AG04450 (cell line): ENCODE measurements at places on chromosomes 7 and 10. TPM values are rescaled to one million over a fixed set of nuclear protein-coding genes. Genes with fewer than 3 reads are reported as not detected.

- DNase-seq = no peak
Measured at GRCh38 chr10:120969219-120969645, 118.1 kb downstream of the WDR11 start.

DNA sequence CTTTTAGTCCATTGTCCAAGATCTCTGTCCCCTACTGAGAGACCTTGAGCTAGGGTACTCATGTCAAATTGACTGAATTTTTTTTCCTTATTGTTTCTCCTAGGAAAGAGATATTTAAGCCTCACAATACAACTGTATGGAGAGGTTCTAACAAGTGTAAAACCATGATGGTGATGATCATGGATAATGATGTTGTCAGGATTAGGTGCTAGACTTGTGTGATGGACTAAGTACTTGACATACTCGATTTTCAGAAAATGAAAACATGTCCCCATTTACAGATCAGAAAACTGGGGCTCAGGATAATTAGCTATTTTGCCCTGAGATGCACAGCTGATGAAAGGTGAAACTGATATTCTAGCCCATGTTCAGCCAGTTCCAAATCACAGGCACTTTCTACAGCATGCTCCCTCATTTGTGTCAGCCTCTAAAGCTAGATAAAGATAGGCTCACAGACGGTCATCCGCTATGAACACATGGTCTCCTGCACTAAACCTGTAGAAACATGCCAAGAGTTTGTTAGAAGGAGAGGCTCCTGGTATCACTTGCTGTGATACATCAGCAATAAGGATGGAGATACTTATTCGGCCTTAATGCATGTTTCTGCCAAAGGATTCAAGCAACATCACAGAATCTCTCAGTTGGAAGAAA lies 67.6 kb downstream of the CREB3L2 start:
- no peak for DNase-seq

- no peak for DNase-seq
Measured at GRCh38 chr7:28425496-28425895, 13.2 kb downstream of the CREB5 start.

The SAMD8 gene
- polyA plus RNA-seq = 28.2 and 32.2 TPM in 2 replicates

The CCZ1 gene
- 51.4 and 72.2 TPM in 2 replicates for polyA plus RNA-seq

The CARD11 gene
- polyA plus RNA-seq = 1.2 TPM in 2 replicates
